Fibroblast of skin of left quadriceps (primary cell): ENCODE measurements at places on chromosomes 7 and 10.

GRCh38 chr10:133162178-133162909 is 2.3 kb downstream of the KNDC1 start:
- no peak for DNase-seq

DNA sequence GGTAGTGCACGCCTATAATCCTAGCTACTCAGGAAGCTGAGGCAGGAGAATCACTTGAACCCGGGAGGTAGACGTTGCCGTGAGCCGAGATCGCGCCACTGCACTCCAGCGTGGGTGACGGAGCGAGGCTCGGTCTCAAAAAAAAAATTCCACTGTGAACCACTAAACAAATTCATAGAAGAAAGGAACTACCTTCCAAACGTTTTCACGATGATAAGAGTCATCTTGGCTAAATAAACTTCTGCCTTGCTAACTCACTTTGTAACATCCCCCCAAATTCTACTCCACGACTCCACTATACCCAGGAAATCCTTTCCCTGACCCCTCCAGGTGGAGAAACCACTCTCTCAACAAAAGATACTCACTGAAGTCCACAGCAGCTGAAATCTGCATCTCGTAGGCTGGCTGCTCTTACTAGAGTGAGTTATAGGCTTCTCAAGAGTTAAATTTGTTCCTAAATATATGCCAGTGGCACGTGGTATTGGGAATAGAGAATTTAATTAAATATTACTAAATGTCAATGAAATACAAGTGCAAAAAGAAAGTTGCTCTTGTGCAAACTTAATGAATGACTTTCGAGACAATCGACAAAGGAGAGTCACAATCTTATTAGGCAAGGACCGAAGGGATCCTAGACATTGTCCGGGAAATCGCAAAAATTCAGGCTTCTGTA is 1.6 kb upstream of the GTF2I start:
- DNase-seq, result no peak

DNA sequence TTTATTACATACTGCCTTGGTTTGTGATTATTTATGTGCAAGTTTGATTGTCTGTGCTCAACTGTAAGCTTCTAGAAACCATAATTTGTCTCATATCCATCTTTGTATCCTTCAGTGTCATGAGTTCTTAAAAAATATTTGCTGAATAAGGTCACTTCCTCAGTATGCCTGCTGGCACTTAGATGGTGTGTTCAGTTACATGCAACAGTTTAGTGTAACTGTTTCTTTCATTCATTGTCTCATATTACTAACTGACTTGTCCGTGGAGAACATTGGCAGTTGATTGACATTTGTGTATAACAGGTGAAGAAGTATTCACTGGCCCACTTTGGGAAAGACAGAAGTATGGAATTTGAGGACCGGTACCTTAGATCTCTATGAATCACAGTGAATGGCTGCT is 236.9 kb downstream of the PRKG1 start:
- no peak for DNase-seq

GRCh38 chr10:86111902-86112545 is 254.6 kb downstream of the GRID1 start:
- no peak for DNase-seq

- no peak for DNase-seq
These were observed 109.6 kb downstream of the SRPK2 start for GRCh38 chr7:105278973-105279687.

DNA sequence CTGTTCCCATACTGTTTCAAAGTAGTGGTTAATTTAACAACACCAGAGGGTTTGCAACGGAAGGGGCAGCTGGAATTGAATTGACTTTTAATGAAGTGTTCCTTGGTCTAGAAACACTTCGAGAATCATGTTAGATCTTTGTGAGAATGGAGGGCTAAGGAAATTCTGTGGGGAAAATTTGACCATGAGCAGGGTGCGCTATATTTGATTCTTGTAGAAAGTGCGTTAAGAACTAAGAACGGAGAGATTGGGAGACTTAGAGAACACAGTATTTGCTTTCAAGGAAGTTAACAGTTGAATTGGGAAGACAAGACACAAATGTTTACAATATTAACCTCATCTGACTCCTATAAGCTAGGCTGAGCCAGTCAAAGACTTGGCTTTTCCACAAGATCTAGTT is 1.2 kb downstream of the ZNF212 start:
- DNase-seq, result no peak
